Fibroblast of villous mesenchyme (primary cell): ENCODE measurements at places on chromosomes 5 and 9. TPM values are rescaled to one million over a fixed set of nuclear protein-coding genes. Genes with fewer than 3 reads are reported as not detected.

The GLDC gene
- 0.32 and 0.43 TPM in 2 replicates for total RNA-seq

The RLN1 gene
- not detected in 2 replicates for total RNA-seq

The SLC12A7 gene
- 9.5 and 12.9 TPM in 2 replicates for total RNA-seq

DNA sequence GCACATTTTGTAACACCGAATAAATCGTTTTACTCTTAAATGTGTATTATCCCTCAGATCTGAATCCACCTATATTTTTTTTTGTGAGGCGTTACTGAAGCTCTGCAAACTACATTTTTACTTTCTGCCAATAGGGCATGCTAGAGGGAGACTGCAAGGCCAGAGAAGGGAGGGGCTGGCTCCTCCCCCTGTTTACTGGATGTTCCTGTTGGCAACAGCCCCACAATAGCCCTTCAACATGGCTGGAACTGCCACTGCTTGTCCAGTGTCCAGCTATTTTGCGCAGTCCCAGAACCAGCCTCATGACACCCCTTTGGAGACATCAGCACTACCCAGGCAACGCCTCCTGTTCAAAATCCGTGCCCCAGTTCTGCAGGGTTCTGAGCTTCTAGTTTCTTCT is 85.4 kb upstream of the MIER3 start:
- no peak for DNase-seq

- no peak for DNase-seq
These were observed 49.9 kb upstream of the ZNF622 start for GRCh38 chr5:16515532-16515931.
